HL-60 (cell line): ENCODE measurements at places on chromosomes 3 and 15.
A peak's percentile ranks its signal among the peaks of the same experiment; 100 is the strongest.

DNA sequence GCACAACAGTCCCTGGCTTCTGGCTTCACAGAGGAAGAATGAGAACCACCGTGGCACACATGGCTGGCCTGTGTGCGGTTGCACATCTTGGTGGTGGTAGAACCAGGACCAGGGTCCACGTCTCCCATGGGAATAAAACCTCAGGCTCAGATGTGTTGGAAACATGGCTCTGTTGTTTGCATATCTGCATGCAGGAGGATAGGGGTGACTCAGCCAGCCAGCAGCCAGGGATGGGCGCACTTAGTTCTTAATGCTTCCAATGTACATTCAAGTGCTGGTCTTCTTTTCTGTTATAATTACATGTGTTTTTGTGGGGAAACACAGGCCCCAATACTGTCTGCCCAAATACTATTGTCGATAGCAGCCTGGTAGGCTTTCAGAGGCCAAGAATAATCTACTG is 35.8 kb upstream of the BCL2L10 start:
- DNase-seq: no peak

GRCh38 chr15:44792715-44793114 is 56.4 kb downstream of the TRIM69 start:
- DNase-seq: no peak

GRCh38 chr3:140580746-140581145 is 97.1 kb upstream of the TRIM42 start:
- DNase-seq: no peak

DNA sequence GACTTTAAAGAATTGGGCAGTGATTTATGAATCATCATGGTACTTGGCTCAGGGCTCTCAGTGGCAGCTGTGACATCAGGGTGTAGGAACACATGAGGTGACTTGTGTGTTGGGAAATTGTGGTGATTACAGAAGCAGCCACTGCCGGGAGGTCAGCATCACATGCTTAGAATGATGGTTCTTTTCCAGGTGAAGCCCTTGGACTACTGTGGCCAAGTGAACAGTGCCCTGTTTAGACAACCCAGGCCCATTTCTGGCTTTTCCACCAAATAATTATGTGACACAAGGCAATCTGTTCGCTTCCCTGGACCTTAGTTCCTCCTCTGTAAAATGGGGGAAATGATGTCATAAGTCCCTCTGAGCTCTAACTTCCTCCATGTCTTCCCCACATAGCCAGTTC is 139.7 kb upstream of the ROPN1 start:
- peak; percentile 25 for DNase-seq

DNA sequence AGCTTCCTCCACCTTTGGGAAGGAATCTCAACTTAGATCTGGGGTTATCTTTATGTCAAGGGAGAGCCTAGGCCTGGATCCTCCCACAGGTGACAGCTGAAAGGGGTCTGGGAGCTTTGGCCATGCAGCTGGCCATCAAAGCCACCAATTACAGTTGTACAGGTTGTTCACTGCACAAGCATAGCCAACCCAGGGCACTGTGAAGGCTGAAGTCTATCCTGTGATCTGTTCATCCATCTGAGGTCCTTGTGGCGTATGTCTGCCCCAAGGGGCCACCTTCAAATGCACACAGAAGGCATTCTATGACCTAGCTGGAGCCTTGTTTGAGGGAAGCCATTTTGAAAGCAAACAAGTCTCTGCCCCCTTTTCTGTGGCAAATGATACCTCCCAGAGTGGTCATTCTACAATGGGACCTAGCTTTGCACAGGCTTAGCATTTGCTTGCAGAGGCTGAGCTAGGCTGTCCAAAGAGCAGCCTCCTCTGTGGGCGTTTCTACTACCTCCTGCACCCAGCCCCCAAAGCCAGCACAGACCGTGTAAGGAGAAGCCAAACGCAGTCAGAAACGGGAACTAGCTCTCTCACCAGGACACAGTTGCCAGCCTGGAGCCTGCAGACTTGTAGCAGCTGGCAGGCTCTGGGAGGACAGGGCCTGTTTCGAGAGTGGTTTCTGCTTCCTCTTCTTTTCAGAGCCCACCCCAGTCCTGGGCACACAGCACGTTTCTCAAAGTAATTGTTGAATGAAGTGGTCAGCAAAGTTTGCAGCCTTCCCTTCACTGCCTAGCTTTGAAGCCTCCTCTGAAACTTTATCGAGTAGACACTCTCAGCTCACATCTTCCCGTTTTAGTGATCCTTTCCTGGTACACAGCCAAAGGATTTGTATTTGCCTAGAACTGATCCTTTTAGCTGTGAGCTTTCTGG is 157.3 kb upstream of the SMAD3 start:
- DNase-seq: peak; percentile 73

DNA sequence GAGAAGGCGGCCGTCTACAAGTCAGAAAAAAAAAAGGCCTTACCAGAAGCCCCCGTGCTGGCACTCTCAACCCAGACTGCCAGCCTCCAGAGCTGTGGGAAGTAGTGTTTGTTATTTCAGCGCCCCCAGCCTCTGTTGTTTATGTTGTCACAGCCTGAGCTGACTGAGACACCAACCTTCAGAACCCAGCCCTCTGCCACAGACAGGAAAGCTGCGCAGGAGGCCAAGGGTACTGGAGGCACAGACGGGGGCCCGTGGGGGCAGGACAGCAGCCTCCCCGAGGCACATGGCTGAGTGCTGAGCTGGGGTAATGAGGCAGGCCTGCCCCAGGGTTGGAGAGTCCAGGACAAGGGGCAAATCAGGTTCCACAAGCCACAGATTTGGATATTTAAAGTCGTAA is 33.7 kb downstream of the HCN4 start:
- DNase-seq: no peak

DNA sequence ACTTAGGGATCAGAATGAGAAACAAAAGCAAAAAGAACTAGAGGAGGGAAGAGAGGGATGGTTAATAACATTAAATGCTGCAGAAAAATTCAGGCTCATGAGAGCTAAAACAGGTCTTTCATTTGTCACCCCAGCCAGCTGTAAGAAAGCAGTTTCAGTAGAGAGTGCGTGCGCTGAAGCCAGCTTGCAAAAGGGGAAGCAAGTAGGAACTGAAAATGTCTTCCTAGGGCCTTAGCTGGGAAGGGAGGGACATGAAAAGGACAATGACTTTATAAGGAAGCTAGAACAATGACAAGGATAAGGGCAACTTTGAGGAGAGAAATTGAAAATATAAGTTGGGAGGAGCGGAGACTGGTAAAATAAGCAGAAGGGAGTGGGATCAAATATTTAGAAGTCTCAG is 3.1 kb downstream of the CIAO2A start:
- DNase-seq: no peak

DNA sequence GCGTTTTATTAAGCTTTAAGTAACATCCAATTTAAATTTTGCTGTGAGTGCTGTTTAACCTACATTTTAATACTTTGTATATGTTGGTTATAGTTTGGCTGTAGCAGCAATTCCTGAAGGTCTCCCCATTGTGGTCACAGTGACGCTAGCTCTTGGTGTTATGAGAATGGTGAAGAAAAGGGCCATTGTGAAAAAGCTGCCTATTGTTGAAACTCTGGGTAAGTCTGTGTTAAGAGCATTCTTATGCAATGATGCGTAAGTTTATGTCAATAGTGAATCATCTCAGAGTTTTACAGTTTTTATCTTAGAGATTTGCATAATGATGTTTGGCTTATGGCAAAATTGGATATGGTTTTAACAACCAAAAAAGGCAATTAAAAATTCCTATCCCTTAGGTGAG is 62.7 kb downstream of the ASTE1 start:
- DNase-seq: peak; percentile 62

- no peak for DNase-seq
These were observed 14.7 kb upstream of the DLL4 start for GRCh38 chr15:40914486-40914885.

DNA sequence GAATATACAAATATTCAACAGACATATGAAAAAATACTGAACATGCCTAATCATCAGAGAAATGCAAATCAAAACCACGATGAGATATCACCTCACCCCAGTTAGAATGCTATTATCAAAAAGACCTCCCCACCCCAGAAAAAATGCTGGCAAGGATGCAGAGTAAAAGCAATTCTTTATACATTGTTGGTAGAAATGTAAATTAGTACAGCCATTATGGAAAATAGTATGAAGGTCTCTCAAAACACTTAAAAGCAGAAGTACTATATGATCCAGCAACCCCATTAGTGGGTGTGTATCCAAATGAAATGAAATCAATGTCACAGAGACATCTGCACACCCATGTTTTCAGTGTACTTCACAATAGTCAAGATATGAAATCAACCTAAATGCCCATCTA is 308.7 kb downstream of the CHST2 start:
- no peak for DNase-seq

DNA sequence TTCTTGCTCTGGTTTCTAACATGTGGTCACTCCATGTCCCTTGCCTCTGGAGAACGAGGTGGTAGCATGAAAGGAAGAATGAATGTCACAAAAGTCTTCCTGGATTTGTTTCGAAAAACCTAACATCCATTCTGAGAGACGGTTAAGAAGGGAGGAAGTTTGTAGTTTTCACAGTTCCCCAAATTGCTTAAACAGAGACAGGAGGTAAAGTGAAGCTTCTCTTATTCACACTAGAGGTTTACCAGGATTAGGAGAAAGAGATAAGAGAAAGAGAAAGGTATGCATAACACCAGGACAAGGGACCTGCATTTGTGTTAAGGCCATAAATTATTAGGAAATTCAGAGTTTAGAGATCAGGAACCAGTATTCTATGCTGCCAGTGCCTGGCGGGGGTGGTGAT is 228.1 kb downstream of the CPNE4 start:
- no peak for DNase-seq

- DNase-seq: no peak
These were observed 50.6 kb upstream of the AKAP13 start for GRCh38 chr15:85329561-85330422.

DNA sequence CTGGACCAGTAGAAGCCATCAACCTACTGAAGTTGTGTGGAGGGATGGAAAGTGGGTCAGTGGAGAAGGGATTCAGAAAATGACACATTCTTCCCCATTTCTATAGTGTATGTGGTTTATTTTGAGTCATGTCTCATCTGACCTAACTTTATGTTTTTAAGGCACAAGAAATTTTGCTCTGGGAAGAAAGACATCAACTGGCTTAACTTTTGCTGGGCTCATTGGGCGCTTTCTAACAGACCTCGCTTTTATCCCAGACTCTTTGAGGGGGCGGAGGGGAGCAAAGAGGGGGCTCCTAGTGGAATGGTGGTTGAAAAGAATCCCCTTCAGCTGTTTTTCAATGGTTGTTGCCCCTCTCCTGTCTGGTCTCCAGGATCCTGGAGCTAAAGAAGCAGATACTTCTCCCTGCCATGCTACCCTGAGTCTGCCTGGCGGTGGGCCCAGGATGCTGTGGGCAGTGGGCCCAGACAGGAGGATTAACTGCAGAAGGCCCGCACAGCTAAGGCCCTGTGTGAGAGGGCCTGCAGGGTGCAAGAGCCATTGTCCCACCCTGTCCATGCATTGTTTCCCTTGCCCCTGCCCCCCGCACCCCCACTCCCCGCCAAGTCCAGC is 14.5 kb downstream of the CSRNP1 start:
- DNase-seq: no peak

DNA sequence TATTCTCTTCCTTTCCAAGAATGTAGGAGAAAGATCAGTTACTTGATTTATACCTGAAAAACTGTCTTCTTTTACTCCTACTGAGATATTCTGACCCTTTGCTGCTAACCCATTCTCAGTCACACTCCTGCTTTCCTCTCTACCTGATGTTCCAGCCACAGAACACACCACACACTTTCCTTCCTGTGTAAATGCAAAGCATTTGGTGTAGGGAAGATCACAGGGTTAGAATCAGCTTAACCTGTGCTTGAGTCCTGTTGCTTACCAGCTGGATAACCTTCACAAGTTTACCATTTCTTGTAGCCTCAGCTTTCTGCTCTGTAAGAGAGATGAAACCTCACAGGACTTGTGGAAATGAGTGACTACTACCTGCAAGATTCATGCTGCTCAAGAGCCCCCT is 489.8 kb upstream of the GOLIM4 start:
- no peak for DNase-seq

DNA sequence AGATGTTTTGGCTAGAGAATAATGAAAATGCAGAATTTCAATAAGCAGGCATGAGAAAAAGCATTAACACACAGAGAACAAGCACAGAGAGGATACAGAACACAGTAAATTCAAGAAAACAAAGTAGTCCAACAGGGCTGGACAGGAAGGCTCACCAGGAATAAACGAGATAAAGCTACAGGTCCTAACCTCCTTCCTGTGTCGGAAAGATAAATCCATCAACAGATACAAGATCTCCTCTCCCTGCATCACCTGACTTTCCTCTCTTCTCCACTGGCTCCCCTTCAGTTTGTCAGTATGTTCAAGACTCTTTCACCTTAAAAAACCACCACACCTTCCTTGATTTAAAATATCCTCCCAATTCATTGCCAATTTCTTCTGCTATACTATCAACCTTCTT is 11.4 kb downstream of the CPEB1 start:
- DNase-seq: no peak

DNA sequence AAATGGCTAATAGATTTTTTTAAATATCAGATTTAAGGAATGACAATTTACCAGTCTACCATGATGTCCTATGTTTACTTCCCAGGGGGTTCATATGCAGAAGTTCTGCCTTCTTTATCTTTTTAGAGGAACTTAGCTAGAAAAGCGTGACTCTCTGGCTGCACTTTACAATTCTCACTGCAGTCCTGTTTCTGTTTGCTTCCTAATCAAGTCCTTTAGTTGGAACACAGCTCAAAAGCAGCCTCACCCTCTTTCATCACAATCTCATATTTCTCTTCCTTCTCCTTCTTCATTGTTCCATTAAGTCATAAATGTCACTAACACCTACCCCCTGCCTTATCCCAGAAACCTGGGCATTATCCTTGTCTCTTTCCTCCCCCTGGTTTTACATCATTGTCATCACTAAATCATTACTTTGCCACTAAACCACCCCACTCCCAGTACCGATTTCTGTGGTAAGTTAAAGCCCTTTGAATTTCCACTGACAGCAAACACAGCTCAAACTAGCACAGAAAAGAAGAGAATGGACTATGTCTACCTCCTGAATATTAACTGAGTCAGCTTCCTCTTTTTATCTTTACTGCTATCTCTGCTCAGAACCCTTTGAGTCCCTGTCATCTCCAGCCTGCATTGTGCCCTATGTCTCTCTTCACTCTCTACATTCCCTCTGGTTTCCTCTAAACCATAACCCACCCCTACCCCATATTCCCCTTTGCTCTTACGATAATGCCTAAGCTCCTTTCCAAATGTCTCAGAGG is 13.8 kb upstream of the PPP4R2 start:
- DNase-seq: no peak

DNA sequence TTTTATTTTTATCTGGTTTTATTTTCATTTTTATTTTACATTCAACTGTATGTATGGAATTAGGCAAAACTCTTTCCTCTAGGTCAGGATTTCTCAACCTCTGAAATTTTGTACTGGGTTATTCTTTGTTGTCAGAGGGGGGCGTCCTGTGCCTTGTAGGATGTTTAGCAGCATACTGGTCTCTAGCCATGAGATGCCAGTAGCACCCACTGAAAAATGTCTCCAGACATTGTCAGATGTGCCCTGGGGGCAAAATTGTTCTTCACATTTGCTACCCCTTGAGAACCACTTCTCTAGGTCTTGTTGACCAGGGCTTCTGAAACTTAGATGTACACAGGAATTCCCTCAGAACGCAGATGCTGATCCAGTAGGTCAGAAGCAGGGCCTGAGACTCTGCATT is 5.4 kb downstream of the CHRNA5 start:
- DNase-seq: no peak
